ENCODE measurements at places on chromosomes 4 and X.

DNA sequence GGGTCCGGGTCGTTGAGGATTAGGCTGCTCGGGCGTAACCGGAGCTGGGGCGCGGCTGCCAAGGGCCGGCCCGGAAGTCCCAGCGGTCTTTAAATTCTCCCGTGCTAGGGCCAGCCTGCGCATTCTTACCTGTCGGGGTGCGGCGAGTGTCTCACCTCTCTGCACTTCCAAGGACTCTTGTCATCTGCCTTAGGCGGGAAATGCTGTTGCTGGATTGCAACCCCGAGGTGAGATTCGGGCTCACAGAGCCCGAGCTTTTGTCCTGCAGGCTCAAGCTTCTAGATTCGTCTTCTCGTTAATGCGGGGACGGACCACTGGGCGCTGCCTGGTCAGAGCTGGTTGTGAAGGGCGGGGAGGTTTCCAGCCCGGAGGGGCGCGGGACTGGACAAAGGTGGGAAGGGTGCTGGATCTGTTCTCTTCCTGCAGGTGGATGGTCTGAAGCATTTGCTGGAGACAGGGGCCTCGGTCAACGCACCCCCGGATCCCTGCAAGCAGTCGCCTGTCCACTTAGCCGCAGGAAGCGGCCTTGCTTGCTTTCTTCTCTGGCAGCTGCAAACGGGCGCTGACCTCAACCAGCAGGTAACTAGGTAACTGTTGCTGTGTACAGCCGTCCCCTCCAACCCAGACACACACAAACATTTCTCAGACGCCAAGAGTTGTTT, at the start of gene ANKRD37:
TSS of gene ANKRD37 (plus strand) at position 118 of the 662 bp plus-strand sequence. CDS start at position 201, 83 bp downstream.
- DNase-seq: peak; percentile 38

GRCh38 chrX:118943102-118943501, 31.3 kb upstream of the LONRF3 start:
- no peak for DNase-seq

DNA sequence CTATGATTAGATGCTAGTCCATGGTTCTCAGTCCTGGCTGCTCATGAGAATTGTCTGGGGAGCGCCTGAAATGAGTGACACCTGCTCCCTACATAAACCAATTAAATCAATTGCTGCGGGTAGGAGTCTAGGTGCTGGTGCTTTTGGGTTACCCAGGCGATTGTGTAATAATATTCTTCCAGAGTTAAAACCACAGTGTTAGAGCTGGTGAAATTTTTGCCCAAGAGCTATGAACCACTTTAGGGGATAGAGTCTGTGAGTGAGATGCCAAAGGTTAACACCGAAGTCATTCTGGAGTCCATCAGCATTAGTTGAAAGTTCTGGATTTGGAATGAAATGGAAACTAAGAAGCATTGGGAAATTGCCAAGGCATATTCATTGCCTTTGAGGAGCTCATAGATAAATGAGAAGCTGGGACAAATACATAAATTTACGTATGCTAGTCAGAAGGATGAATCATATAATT, 15.3 kb downstream of the PDK3 start:
- DNase-seq: no peak

DNA sequence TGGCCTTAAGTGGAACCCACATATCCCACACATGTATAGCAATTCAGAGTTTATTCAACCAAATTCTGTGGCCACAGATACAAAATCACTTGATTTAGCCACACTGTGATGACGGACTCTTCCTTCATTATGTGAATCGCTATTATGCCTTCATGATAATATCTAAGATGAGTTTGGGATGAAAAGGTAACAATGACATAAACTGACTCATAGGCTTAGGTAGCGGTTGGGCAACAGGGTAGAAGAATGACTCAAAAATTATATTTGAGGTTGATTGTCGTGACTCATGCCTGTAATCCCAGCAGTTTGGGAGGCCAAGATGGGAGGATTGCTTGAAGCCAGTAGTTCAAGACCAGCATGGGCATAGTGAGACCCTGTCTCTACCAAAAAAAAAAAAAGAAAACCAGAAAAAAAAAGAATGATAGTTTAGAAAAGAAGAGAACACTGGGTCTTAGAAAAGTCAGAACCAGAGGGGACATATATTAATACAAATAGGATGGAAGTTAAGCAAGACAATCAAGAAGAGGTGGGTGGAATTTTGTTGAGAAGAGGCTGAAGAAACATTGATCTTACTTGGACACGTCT, 70.4 kb upstream of the USP9X start:
- DNase-seq: no peak

- DNase-seq: no peak
Observed at GRCh38 chr4:176638992-176639391, 153.7 kb downstream of the VEGFC start.

GRCh38 chr4:73648478-73648877, 28.2 kb upstream of the RASSF6 start:
- no peak for DNase-seq

- DNase-seq: no peak
Observed at GRCh38 chrX:111270339-111270738, at the start of gene CAPN6. TSS of gene CAPN6 (minus strand) at chrX:111270483. CDS start at chrX:111263936, 6,547 bp downstream.

GRCh38 chrX:7926914-7927258, 327 bp downstream of the PNPLA4 start:
- no peak for DNase-seq

DNA sequence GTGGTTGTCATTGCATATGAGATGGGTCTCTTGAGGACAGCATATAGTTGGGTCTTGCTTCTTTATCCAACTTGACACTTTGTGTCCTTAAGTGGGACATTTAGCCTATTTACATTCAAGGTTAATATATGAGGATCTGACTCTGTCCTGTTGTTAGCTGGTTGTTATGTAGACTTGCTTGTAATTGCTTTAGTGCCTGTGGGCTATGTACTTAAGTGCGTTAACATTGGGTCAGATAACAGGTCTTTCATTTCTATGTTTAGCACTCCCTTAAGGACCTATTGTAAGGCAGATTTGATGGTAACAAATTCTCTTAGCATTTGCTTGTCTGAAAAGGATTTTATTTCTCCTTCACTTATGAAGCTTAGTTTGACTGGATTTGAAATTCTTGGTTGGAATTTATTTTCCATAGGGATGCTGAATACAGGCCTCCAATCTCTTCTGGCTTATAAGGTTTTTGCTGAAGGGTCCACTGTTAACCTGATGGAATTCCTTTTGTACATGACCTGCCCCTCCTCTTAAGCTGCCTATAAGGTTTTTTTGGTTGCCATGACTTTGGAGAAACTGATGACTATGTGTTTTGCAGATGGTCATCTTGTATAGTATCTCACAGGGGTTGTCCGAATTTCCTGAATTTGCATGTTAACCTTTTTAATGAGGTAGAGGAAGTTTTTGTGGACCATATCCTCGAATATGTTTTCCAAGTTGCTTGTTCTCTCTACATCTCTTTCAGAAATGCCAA, 162.0 kb downstream of the NKX6-1 start:
- no peak for DNase-seq

- DNase-seq: no peak
Observed at GRCh38 chr4:11426731-11427120, 2.0 kb downstream of the HS3ST1 start.

- DNase-seq: no peak
Observed at GRCh38 chr4:163591614-163592020, 97.1 kb downstream of the TMA16 start.

DNA sequence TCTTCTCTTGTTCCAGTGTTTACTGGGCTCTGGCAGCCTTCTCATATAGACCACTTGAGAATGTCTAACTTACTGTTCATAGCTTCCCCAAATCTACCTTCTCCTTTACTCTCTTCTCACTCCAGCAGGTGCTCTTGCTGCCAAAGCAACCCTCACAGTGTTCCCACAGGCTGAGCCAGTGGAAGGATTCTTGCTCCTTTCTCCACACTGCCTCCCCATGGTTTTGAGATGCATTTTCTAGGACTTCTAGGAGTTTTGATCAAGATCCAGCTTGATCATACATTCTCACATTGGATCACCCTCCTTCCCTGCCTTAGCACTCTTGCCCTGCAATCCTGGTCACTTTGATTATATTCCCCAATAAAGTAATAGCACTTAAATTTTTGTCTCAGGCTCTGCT, 230.8 kb downstream of the TMEM47 start:
- no peak for DNase-seq

- DNase-seq: no peak
Observed at GRCh38 chr4:170137466-170137865, 47.7 kb upstream of the AADAT start.

GRCh38 chr4:87506974-87507701, 22.0 kb downstream of the SPARCL1 start:
- DNase-seq: no peak

DNA sequence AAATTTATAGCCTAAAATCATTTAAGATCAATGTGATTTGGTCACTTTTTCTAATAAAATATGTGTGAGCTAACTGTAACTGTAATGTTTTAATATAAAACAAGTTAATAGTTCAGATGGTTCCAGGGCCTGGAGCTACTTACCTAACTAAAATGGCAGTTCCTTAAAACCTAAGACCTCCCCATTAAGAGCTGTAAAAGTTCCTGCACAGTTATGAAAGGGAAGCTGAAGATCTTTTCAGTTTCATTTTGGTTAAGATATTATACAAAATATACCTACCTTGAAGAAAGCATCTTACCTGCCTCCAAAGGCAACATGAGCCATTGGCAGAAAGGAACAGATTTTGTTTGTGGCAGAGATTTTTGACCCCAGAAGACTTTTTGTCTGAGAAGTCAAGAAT, 30.1 kb downstream of the HPF1 start:
- DNase-seq: no peak

DNA sequence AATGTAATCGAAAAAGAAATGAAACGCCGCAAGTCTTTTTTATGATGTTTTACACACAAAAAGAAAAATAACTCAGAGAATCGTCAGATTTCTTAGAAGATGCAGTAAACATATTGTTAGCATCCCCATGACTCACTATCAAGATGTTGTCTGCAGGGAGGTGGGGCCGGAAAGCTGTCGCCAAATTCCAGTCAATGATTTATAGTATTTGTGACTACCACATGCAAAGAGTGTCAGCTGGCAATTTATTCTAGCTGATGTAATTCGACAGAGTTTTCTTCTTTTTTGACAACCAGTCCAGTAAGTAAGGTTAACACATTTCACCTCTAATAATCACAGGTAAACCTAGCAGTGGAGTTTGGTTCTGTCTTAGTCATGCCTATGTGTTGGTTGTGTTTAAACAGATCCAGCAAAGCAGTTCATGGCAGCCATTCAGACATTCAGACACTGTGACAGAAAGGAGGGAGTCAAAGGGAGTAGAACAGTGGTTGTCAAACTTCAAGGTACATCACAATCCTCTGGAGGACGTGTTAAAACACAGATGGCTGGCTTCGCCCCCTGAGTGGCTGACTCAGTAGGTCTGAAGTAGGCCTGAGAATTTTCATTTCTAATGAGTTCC, 19.8 kb upstream of the PPP1R2C start:
- no peak for DNase-seq

- no peak for DNase-seq
Observed at GRCh38 chr4:70721747-70722146, at the start of gene RUFY3. TSS of gene RUFY3 (plus strand) at chr4:70721964. CDS start at chr4:70722574, 610 bp downstream.

- no peak for DNase-seq
Observed at GRCh38 chrX:108699368-108699767, 37.0 kb downstream of the IRS4 start.

DNA sequence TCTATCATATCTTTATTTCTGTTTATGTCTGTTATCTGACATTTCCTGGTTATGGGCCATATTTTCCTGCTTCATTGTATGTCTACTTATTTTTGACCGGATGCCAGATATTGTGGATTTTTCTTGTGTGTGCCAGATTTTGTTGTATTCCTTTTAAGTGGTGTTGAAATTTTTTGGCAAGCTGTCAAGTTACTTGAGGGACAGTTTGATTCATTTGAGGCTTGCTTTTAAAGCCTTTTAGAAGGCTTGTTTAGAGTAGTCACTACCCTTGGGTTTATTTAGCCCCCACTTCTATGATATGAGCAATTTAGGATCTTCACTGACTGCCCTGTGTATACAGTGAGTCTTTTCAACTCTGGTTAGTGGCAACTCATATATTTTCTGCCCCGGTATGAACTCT, 29.2 kb upstream of the NPY2R start:
- DNase-seq: no peak

- DNase-seq: no peak
Observed at GRCh38 chr4:150593996-150594395, 12.0 kb downstream of the MAB21L2 start.

DNA sequence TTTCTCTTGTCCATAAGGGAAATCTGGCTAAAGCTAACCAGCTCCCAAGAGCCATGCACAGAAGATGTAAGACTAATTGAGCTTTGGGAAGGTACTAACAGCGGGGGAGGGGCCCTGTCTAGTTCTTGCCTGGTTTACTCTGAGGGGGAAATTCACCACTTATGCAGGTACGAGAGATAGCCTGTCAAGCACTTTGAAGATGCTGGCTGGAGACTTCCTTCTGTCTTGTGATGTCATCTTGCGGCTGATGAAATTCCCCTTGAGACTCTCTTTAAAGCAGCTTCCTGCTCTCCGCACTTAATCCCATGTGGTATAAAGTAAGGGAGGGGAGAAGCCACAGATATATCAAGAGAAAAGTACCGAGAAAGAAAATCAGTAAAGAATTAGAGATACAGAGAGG, 345.3 kb downstream of the MAPK10 start:
- no peak for DNase-seq

GRCh38 chr4:139239127-139239772, 40.8 kb downstream of the MGARP start:
- DNase-seq: no peak

- DNase-seq: no peak
Observed at GRCh38 chr4:83180431-83180968, 66.0 kb upstream of the PLAC8 start.

DNA sequence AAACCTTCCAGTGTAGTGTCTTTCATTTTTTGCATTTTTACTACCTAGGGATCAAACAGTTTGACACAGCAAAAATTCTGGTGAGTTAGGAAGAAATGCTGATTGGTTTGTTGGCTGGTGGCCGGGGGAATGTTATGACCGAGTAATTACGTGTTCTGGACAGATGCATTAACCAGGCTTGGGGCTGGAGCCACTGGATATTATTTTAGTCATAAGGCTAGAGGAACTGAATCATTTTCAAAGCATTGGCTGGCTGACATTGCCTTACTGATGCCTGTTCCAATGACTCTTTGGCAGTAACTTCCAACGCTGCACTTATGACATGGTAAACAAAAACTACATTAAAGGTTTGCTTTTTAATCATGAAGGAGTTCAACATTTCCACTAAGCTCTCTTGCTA, 84.6 kb downstream of the FBXO8 start:
- DNase-seq: no peak

DNA sequence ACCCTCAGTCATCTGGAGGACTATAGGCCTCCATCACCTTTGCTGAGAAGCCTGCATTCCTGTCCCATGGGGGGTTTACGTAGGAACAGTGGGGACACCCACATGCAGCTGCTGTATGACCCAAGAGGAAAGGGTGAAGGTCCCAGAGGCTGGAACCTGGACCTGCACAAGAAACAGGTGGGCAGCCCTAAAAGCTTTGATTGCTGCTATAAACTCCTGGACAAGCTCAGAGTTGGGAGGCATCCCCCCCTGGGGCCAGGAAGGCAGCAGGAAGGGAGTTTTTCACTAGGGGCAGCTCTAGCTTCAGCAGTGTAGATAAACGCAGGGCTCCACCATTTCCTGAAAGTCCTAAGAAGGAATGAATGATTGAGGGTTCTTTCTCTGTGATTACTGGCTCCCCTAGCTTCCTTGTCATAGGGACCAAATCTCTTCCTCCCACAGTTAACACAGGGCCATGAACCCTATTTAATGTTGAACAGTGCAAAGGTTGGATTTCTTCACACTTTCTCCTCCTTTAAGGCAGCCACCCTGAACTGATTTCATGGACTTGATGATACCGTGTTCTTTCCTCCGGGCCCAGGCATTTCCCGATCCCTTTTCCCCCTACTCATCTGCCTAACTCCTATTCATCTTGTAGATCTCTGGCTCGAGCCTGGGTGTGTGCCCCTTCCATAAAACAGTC, 84.2 kb downstream of the CHRNA9 start:
- no peak for DNase-seq

GRCh38 chr4:107930821-107931774, at the start of gene CYP2U1:
TSS of gene CYP2U1 (plus strand) at chr4:107931549. CDS start at chr4:107931644, 95 bp downstream.
- DNase-seq: peak; percentile 78

Data from endothelial cell (in vitro differentiated cells).